ENCODE measurements at places on chromosomes 5 and 9.

- DNase-seq: no peak
These were observed 1.2 kb upstream of the CAPSL start for GRCh38 chr5:35939639-35940038.

GRCh38 chr9:82101475-82101874, 112.9 kb downstream of the SPATA31D1 start:
- peak; percentile 4 for DNase-seq

DNA sequence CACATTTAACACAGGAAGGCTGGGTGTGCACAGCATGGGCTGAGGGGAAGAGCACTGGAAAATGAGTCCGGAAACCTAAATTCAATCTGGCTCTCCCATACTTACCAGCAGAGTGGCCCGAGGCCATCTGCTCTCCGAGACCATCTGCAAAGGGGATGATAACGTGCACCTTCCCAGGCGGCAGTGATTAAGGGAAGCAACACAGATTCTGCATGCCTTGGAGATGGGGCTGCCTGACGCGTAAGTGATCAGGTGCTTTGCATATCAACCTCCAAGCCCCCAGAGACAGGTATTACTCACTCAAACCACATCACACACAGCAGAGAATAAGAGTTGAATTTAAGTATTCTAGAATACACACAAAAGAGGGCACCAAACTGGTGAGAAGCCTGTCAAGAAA, 9.1 kb downstream of the EPB41L4B start:
- no peak for DNase-seq

GRCh38 chr5:111232311-111233051, 8.3 kb downstream of the CAMK4 start:
- no peak for DNase-seq

GRCh38 chr9:130214776-130215340, 42.7 kb downstream of the NCS1 start:
- DNase-seq: peak; percentile 39

DNA sequence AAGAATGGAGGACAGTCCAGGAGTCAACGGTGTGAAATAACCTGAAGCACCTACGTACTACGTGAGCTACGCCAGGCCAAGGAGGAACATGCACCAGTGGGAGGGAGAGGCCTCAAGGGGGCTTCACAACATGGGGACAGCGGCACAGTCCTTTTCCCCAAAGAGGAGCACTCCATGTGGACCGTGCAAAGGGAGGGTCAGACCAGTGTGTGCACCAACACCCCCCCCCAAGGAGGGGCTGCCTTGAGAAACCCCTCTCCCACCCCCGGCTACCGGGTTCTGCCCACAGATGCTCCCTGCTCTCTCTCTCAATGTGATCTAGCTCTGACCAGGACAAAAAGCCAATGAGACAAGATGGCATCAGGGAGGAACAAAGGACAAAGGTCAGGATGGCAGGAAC, 68.6 kb downstream of the PRRT1B start:
- DNase-seq: no peak

DNA sequence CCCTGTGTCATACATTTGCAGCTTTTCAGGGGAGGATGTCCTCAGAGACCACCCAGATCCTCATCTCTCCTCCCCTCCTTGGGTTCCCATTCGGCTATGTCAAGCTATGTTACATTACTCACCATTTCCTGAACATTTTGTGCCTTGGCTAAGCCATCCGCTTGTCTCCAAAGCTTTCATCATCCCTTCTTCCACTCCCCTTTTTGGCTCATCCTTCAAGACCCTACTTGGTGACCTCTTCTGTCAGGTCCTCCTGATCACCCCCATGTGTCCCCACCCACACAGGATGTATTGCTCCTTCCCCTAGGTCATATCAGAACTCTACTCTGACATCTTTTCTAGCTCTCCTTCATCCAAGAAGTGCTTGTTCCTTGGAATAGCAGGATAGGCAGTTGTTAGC, 81.8 kb downstream of the BOD1 start:
- no peak for DNase-seq

DNA sequence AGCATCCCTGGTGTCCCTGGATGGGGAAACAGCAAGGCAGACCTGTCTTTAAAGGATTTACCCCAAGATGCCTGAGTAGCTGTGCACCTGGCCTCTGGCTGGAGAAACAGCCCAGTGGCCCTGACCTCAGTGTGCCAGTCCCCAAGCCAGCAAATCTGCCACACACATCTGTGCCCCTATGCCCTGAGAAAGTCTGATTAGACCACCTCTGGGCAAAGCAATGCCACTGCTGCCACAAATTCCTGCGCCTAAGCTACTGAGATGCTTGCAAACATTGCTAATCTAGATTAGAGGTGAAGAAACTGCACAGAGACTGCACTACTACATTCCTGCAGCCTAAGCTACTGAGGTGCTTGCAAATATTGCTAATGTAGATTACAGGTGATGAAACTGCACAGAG, 269.6 kb downstream of the CEMIP2 start:
- DNase-seq: no peak

DNA sequence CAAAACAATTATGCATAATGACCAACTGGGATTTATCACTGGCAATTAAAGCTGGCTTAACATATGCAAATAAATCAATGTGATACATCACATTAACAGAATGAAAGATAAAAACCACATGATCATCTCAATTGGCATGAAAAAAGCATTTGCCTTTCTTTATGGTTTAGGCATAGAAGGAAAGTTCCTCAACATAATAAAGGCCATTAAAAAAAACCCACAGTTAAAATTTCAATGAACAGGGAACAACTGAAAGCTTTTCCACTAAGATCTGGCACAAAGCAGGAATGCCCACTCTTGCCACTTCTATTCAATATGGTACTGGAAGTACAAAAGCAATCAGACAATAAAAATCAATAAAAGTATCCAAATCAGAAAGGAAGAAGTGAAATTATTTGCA, 151.2 kb upstream of the CD180 start:
- no peak for DNase-seq

GRCh38 chr5:117054911-117055310, 480.3 kb upstream of the SEMA6A start:
- no peak for DNase-seq

GRCh38 chr9:131330814-131331600, 41.5 kb downstream of the PLPP7 start:
- DNase-seq: no peak

GRCh38 chr9:72486594-72486955, 34.8 kb upstream of the TMC1 start:
- DNase-seq: no peak

DNA sequence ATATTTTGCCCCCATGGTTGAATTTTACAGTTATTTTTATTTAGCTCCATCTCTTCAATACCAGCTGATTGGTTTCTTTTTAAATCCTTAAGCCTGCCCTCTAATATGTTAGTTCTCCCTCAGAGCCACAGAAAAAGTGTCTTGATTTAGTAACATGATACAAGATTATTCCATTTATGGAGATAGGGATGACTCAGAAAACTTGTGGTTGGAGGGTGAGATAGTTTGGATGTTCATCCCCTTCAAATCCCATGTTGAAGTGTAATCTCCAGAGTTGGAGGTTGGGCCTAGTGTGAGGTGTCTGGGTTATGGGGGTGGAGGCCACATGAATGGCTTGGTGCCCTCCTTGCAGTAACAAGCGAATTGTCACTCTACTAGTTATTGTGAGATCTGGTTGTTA, 115.7 kb downstream of the FBXO38 start:
- no peak for DNase-seq

DNA sequence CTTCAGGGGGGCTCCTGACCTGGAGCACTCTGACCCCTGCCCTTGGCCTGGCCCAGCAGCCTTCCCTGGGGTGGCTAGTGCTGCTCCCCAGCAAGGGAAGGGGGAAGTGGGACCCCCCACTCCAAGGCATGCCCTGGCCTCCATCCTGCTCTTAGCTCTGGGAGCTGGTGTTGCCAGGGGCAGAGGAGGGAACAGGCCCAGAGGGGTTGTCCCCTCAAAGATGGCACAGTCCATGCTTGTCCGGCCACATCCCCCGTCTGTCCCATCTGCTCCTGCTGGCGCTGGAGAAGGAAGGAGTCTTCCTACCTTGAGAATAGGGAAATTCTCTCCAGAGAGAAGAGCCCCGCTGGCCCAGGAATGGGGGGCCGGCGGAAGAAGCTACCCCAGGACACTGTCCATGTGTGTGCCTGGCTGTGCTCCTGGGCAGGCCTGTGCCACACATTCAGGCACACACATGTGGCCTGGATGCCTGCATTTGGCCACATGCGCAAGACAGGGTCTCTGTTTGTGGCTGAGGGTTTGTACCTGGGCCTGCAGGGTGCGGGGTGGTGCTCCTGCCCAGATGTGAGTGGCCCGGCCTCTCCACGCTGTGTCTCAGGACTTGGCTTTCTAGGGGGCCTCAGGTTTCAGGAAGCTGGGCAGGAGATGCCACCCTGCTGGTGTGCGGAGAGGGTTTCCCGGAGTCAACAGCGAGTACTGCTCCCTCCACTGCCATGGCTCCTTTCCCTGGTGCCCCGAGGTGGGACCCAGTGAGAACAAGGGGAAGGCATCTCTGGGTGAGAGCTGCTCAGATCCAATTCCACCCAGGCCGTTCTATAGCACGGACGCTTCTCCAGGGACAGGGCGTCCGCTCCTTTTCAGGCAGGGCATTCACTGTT, 247.1 kb downstream of the PBX3 start:
- no peak for DNase-seq

DNA sequence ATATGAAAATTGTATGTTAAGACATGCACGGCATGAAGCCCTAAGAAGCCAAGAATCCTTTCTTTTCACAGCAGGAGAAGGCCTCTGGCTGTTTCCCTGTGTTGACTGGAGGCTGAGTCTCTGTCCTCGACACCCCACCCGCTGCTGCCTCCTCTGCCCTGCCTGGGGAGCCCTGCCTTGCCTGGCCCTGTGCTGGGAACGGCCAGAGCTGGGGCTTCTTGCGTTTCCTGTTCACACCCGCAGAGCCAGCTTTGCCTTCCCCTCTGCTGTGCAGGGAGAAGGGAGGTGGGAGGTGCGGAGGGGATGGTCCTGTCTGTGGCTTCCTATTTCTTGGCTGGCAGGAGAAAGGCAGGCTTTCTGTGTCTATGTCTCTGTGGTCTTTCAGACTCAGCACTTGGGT, 6.9 kb upstream of the GMCL2 start:
- DNase-seq: peak; percentile 49

DNA sequence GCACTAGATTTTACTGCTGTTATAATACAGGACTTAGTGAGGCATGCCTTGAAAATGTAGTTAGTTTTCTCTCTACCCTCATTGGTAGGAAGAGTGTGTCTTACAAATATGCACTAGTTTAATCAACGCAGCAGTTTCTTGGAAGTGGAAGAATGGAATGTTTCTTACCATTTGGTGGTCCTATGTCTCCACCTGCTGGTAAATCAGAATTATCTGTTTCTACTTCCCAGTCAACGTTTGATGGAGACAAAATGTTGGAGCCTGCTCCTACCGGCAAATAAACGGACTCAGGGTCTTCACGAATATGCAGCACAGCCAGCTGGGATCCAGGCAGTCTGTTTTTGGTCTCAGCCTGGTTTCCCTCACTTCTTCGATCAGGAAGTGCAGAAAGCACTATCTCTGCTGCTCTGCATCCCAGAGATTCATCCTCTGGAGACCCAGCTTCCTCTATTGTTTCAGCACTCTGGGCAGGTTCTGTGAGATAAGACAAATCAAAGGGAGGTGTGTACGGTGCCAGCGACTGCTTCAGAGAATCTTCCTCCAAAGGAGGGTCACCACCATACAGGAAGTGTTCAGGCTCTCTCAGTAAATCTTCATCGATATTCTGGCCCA, 59.5 kb upstream of the PCA3 start:
- peak; percentile 83 for DNase-seq

DNA sequence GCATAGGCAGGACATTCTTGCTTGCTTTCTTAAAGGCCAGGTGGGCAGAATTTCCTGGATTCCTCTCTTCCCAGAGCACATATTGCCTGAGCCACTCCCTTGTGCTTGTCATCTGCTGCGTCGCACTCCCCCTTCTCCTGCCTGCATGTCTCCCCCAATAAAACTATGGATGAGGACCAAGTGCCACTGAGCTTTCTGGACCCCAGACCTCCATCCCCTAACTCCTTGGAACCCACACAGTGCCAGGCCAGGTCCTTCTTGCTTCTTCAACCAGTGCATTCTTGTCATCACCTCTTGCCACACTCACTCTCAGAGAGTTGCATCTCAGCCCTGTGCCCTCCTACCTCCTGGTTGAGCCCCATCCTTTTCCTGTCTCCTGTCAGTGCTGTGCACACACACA, 157.9 kb upstream of the PANK3 start:
- no peak for DNase-seq

- no peak for DNase-seq
These were observed 76.8 kb upstream of the ANKH start for GRCh38 chr5:14948383-14948782.

- DNase-seq: no peak
These were observed 93.2 kb downstream of the FSTL4 start for GRCh38 chr5:133519191-133519590.

GRCh38 chr5:174397206-174397605, 327.2 kb upstream of the MSX2 start:
- DNase-seq: no peak

GRCh38 chr5:41087461-41087860, 16.3 kb upstream of the MROH2B start:
- DNase-seq: no peak

DNA sequence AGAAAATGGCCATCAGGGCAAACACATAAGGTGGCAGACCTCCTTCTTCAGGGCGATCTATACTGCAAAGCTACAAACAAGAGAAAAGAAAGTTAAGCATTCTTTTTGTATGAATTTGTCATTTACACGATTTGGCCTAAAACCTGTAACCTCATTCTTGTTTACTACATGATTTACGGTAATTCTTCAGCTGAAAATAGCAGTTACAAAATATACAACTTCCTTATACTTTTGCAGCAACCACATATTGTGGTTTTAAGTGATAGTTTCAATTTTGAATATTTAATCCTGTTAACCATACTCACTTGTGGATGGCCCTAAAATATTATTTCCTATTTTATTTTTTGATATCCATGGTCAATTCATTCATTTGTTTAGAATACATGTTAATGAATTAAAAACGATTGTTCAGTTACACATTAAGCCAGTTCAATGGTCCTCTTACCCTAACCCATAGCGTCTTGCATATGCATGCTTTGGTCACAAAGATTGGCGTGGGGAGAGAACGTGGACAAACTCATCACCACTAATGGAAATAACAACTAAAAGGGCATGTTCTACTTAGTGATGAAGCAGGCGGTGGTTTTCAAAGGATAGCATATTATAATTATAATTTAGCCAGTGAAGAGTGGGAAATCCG, 16.6 kb downstream of the TUT7 start:
- peak; percentile 41 for DNase-seq

DNA sequence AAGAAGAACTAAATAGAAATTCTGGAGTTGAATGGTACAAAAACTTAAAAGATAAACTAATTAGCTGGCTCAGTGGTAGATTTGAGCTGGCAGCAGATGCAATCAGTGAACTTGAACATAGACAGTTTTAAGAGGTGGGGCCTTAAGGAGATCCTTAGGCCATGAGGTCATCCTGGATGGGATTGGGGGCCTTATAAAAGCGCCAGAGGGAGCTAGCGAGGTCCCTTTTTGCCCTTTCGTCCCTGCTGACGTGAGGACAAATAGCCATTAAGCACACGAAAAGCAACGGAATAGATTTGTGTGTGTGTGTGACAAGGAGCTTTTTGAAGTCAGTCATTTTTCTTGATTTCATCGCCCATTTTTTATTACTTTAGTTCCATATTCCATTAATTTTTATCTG, 83.3 kb downstream of the ZNF354C start:
- DNase-seq: no peak

- peak; percentile 65 for DNase-seq
These were observed 15.0 kb downstream of the TLX3 start for GRCh38 chr5:171323806-171324632.

- no peak for DNase-seq
These were observed 291.1 kb upstream of the ZNF608 start for GRCh38 chr5:125037530-125037929.
